ENCODE measurements at places on chromosomes 1 and 21. TPM values are rescaled to one million over a fixed set of nuclear protein-coding genes. Genes with fewer than 3 reads are reported as not detected.

DNA sequence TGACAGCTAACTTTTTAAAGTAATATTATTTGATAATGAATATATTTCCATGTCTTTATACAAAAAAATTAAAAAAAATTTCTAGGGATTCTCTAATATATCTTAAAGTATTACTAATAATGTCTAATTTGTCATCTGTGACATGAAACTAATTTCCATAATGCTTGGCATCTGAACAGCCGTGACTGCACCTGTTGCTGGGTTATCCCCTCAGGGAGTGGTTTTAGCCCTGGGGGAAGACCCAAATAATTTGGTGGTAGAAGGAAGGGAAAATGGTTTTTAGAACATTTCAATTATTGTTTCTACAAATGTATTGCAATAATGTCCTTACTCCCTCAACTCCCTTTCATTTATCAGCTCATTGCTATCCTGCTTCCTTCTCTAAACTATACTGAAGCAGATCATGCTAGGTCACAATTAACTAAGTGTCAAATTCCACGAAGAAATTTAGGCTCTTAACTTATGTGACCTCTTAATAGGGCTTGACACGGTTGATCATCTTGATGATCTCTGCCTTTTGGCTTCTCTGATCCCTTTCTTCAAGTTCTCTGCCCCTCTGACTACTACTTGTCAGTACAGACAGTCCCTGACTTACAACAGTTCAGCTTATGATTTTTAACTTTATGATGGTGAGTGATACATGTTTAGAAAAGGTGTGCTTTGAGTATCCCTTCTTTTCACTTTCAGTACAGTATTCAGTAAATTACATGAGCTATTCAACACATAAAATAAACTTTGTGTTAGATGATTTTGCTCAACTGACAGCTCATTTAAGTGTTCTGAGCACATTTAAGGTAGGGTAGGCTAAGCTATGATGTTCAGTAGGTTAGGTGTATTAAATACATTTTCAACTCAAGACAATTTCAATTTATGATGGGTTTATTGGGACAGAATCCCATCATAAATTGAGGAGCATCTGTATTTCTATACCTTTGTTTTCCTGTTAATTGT, 26.4 kb upstream of the DPH5 start:
- no peaks in the 10 kb centered on the region for H3K4me1 ChIP-seq
- H3K27me3 ChIP-seq, result no peaks in the 10 kb centered on the region
- no peak overlapping the region for H3K4me3 ChIP-seq
- H3K36me3 ChIP-seq, result no peaks in the 10 kb centered on the region
- no peak overlapping the region for H3K27ac ChIP-seq

- H3K27me3 ChIP-seq, result peaks cover 67% of the 10 kb centered on the region
- DNase-seq, result no peak
- peaks cover 2% of the 10 kb centered on the region for H3K4me1 ChIP-seq
- H3K4me3 ChIP-seq, result no peak overlapping the region
- no peaks in the 10 kb centered on the region for H3K36me3 ChIP-seq
Observed at GRCh38 chr1:114149211-114149610, 4.5 kb downstream of the SYT6 start.

Gene OR2L5
- not detected for total RNA-seq

Gene PTPN22
- not detected for total RNA-seq

- H3K27me3 ChIP-seq, result peaks cover 5% of the 10 kb centered on the region
- peak overlapping the region; percentile 84 for H3K27ac ChIP-seq
- peaks cover 10% of the 10 kb centered on the region for H3K4me1 ChIP-seq
Observed at GRCh38 chr1:205983925-205984725, 19.1 kb downstream of the RAB7B start.

Gene OVAAL
- total RNA-seq, result not detected

Gene TMEM54
- 27.0 TPM for total RNA-seq

Gene LRRC7
- 11.1 TPM for total RNA-seq

DNA sequence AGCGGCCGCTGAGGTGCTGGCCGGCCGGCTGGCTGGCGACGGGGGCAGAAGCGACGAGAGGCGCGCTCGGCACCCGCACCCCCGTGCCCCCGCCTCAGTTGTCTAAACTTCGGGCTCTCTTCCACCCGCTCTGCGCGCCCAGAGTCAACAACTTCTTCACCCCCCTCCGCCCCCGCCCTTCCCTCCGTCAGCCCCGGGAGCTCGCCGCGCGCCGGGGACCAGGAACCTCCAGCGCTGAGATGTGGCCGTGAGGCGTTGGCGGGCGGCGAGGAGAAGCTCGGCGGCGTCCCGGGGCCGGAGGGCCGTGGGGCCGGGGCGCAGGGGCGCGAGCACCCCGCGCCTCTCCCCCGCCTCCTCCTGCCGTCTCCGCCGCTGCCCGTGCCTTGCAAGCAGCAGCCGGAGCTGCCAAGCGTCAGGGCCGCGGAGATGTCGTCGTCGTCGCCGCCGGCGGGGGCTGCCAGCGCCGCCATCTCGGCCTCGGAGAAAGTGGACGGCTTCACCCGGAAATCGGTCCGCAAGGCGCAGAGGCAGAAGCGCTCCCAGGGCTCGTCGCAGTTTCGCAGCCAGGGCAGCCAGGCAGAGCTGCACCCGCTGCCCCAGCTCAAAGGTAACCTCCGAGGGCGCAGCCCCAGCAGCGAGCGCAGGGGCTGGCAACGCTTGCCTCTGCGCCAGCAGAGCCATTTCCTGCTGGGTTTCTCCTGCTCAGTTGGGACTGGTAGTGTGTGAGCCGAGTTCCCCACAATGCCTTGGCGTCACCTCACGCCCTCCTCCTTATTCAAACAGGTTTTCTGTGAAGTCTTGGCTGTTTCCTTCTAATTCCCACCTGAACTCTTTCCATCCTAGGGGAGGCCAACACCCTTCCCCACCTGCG, 710 bp downstream of the PPP2R5A start:
- peak overlapping the region; percentile 94 for H3K4me3 ChIP-seq
- H3K27ac ChIP-seq, result peak overlapping the region; percentile 98
- H3K4me1 ChIP-seq, result peaks cover 31% of the 10 kb centered on the region
- peak; percentile 43 for DNase-seq
- no peaks in the 10 kb centered on the region for H3K36me3 ChIP-seq
- H3K27me3 ChIP-seq, result no peaks in the 10 kb centered on the region

Gene NUF2
- 19.6 TPM for total RNA-seq

Gene CCDC181
- 7.3 TPM for total RNA-seq

Gene MLLT11
- total RNA-seq, result 30.0 TPM

DNA sequence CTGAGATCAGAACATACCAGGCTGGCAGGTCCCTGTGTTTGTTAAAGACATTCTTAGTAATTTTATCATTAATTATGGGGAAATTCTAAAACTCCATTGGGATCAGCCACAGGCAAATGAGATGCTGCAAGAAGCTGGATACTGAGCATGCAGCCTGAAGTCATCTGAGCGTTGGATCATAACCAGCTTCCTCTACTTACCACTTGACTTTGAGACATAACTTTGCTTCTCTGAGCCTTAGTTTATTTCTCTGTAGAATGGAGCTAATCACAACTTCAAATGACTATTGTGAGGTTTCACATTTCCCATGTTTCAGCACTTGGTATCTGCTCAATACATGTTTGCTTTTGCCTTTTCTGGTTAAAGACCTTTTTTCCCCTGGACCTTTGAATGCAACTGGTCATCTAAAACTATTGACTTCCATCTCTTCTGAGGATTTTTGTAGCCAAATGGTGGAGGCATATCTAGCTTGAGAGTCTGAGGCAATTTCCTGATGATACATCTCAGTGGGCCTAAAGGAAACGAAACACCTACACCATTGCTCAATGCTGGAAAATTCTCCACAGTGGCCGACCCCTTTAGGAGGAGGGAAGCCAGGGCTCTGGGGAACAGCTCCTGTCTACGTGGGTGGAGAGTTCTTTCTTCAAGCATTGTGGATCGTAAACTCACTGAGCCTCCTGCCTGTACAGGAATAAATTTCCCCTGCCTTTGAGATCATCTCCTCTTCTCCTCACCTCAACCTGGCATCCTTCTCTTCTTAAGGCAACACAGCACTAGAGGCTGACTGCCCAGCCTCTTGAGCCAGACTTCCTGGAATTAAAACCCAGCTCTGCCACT, 109.1 kb upstream of the HOOK1 start:
- no peak overlapping the region for H3K27ac ChIP-seq
- peaks cover 2% of the 10 kb centered on the region for H3K36me3 ChIP-seq
- no peak for DNase-seq
- H3K27me3 ChIP-seq, result peaks cover 4% of the 10 kb centered on the region

DNA sequence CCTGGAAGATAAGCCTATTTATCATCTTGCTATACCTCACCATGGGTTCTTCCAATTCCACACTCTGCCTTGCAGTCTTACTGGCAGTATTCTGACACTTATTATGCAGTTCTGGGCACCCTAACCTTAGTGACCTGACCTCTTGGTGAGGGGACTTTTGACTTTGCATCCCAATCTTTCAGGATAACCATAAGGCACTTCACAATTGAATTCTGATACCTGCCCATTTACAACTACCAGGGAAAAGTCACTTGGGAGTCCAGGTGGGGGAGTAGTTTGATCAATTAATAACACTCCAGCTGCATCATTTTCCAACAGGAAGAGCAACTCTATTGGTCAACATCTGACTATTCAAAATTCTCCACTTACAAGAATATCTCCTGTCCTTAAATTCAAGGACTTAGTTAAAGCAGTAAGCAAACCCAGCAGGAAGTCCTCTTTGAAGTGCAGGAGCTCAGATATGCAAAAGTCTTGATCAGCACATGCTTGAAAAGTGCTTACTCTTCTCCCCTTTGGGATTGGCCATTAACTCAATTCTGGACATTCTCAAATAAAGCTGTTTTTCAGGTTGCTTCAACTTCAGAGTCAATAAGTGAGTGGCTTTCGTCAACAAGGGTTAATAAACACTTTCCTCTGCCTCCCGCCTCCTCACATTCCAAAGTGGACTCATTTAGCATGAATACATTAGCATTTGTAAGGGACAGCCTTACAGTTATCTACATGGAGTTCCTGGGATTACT, 177.4 kb upstream of the NRIP1 start:
- DNase-seq, result no peak
- H3K4me3 ChIP-seq, result no peak overlapping the region
- peaks cover 8% of the 10 kb centered on the region for H3K4me1 ChIP-seq
- H3K36me3 ChIP-seq, result no peaks in the 10 kb centered on the region

DNA sequence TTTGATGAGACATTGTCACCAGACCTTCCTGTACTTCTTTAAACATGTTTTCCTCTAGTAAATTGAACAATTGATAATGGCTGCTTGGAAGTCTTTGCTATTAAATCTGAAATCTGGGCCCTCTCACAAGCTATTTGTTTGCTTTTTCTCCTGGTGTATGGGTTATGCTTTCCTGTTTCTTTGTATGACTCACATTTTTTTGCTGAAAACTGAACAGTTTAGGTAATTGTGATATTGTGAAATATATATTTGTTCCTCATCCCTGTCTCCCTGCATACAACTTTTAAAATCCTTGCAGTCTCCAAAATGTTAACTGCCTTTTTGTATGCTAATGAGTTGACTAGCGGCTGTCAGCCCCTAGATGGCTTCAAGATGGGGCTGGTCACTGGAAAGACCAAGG, 61.6 kb downstream of the MAP3K21 start:
- DNase-seq, result no peak
- H3K4me3 ChIP-seq, result no peak overlapping the region
- H3K4me1 ChIP-seq, result no peaks in the 10 kb centered on the region

Gene F3
- total RNA-seq, result 95.0 TPM

DNA sequence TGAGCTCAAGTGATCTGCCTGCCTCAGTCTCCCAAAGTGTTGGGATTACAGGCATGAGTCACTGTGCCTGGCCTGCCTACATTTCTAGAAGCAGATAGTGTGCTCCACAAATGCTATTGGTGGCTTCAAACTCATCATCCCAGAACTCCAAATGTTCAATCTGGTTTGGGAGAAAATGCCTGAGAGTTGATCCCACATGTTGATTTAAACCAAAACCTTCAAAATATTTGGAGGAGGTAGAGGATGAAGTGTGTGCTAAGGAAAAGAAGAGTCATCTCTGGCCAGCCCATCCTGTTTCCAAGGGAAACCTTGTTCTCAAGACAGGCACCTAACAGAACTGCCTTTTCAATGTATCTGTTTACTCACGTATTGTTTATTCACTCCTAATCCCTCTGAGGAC, 55.4 kb upstream of the GRHL3 start:
- no peak overlapping the region for H3K27ac ChIP-seq
- no peak for DNase-seq
- no peaks in the 10 kb centered on the region for H3K4me1 ChIP-seq
- H3K36me3 ChIP-seq, result no peaks in the 10 kb centered on the region

DNA sequence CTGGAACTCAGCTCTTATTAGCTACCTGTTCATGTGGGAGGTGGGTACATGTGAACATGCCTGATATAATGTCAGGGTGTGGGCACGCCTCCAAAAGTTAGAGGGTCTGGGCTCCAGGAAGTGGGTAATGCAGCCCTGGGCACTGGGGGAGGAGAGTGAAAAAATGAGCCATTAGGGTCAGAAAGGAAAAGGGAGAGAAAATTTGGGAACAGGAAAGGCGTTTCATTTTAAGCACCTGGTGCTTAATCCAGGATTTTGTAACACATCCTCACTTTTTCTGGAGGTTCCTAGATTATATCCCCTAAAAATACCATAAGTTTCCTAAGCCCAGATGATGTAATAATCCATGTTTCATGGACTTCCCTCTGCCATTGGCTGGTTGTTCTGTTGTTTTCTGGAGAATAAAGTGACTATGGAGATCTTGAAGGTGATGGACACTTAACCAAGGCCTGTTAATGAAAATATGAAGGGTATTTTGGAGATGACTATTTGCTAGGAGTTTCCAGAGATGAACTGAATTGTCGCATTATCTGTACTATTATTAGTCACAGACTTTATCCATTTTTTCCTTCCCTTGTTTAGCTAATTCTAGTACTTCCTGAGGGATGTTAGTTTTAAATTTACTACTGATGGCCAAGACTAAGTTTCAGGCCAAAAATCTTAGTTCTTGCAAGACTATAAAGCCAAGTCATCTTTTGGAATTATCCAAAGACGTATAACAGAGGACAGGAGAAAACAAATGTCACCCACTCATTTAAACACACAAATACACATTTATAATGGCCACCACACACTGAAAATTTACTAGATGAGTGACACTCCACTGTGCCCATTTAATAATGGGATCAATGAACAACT, 24.4 kb upstream of the TARBP1 start:
- H3K27me3 ChIP-seq, result no peaks in the 10 kb centered on the region
- peaks cover 4% of the 10 kb centered on the region for H3K4me1 ChIP-seq
- no peak overlapping the region for H3K4me3 ChIP-seq

Gene IFFO2
- total RNA-seq, result 24.4 TPM

GRCh38 chr1:195328102-195328501, 1280.1 kb downstream of the KCNT2 start:
- DNase-seq, result no peak
- no peaks in the 10 kb centered on the region for H3K27me3 ChIP-seq
- peaks cover 2% of the 10 kb centered on the region for H3K4me1 ChIP-seq
- no peak overlapping the region for H3K4me3 ChIP-seq

DNA sequence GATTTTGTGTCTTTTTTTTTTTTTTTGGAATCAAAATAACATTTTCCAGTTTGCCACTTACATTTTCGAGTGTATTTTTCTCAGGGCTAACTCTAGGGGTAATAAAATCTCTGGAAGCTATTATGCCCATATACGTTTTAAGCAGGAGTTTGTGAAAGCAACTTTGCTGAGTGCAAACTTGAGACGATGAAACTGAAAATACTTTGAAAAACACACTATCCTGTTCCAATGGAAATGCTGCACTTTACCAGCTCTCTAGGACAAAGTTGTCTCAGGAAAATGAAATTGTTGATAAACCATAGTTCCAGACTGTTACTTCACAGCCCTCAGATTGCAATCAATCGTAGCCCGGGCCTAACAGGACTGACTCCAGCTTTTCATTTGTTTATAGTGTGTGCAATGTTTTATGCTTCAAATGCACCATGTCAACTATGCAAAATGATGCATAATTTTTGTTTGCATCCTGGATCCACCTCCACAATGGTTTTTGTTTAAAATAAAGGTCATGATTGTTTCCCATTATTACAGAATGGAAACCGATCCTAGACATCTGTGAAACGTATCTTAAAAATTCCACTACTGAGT, 220.6 kb upstream of the PKN2 start:
- no peak for DNase-seq
- H3K4me1 ChIP-seq, result no peaks in the 10 kb centered on the region
- H3K36me3 ChIP-seq, result no peaks in the 10 kb centered on the region

All from progenitor cell of endocrine pancreas (in vitro differentiated cells).